Kidney tubule cell (primary cell): ENCODE measurements at places on chromosomes 4 and X.

GRCh38 chr4:52173470-52174045, 122.5 kb downstream of the SPATA18 start:
- no peak for DNase-seq

DNA sequence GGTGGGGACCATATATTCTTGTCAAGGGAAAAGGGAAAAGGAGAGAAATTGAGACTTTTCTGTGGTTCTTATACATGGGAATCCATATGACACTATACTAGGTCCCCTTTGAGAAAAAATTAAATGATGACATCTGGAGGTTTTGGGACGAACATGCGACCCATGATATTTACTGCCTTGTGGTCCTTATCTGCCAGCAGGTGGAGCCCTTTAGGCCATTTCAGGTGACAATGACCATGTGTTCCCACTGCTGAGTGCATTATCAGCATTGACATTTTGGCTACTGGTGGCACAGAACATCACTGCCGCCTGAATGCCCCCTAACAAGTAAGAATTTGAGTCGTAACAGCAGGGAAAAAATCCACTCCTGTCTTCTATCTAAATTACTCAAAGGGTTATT, 843.4 kb downstream of the FSTL5 start:
- DNase-seq, result peak; percentile 36

GRCh38 chrX:48530736-48531135, 8.8 kb upstream of the TBC1D25 start:
- DNase-seq, result peak; percentile 6

DNA sequence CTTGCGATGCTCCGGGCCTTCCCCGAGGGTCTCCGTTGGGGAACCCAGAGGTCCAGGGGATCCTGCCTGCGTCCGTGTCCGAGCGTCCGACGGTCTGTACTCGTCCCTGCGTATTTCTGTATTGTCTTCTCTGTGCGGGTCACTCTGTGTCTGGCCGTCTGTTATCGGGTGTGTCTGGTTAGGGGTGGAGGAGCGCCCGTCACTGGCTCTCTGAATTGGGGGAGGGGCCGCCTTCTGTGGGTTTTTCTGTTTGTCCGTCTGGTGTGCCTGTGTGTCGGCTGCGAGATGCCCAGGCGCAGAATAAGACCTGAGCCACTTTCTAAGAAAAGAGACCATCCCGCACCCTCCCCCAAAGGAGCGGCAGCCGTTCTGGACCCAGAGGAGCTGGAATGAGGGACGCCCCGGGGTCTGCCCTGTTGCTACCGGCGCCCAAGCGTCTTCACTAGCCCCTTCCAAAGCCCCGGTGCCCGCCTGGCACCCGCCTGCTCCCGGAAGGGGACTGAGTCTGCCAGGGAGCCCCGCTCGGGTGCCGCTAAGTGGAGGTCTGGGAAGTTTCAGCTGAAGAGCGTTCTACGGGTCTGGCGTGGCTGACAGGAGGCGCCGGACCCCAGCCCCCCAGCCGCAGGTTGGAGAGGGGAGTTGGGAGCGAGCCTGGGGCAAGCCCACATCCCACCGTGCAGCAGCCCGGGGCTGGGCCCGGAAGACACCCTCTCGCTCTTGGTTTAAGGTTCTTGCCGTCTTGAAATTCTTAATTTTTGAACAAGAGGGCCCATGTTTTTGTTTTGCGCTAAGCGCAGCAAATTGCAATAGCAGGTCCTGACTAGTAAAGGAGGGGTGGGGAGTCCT, 1.0 kb upstream of the OTOP1 start:
- DNase-seq, result no peak

- DNase-seq, result no peak
Observed at GRCh38 chrX:131572372-131573014, 28.6 kb downstream of the OR13H1 start.

DNA sequence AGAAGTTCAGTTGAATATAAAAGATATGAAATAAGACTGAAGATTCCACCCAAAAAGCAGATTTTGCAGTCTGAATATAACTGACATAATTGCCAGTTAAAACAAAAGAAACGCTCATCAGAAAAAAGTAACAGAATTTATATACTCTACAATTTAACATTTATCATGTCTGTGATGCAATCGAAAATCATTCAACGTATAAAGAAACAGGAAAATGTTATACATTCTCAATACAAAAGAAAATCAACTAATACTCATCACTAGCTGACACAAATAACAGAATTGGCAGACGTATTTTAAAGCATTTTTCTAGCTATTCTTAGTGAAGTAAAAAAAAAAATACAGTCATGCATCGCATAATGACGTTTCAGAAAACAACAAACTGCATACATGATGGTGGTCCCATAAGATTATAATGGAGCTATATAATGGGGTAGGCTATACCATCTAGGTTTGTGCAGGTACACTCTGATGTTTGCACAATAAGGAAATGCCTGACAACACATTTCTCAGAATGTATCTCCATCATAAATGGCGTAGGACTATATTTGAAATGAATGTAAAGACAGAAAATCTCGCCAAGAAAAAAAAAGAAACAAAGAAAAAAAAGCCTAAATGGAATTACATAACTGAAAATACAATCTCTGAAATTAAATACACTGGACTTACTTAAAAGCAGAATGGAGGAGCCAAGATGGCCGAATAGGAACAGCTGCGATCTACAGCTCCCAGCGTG, 34.3 kb downstream of the OR13H1 start:
- DNase-seq, result no peak

- DNase-seq, result no peak
Observed at GRCh38 chr4:8908206-8908893, 36.7 kb upstream of the HMX1 start.

DNA sequence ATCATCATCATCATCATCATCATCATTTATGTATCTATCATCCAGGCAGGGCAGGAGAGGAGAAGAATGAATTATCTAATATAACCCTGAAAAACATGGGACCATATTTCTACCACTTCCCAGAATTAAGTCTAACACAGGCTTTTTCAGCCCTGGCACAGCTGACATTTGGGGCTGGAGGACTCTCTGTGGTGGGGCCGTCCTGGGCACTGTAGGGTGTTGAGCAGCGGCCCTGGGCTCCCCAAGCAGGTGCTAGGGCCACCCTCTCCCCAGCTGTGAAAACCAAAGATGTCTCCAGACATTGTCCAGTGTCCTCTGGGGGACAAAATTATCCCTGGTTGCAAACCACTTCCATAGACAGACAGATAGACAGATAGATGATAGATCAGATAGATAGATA, 288.4 kb downstream of the CRLF2 start:
- DNase-seq, result no peak

DNA sequence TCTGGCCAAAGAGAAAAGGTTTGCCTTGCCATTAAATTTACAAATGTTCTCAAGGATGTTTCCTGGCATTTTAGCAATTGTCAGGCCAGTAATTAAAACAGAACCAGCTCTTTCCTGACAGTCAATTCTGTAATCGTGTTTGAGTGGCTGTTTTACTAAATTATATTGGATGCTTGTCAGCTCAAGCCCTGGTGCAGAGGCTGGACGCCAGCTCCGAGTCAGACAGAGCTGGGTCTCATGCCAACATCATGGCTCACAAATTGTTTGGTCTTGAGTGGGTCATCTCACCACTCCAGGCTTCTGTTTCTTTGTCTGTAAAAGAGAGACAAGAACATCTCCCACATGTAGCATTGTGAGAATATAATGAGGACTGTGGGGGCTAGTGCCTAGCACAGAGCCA, 190.3 kb upstream of the PSAPL1 start:
- DNase-seq, result no peak

GRCh38 chrX:97290199-97290598, 406.5 kb downstream of the RPA4 start:
- no peak for DNase-seq

DNA sequence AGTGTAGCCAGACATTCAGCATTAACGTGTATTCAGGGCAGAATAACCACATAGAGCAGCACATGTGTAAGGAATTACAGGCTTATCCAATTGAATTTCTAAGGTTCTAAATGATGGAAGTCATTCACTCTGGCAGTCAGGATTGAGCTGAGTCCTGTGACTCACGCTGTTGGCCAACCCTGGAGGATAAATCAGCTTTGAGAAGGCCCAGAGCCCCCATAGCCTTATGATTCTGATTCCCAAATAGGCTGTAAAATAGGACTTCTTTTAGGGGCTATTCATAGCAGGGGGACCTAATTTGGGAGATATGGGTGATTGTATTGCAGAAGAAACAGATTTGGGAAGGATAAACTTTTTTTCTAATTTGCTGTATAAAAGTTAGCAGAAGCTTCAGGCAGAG, 8.1 kb upstream of the HPF1 start:
- no peak for DNase-seq

DNA sequence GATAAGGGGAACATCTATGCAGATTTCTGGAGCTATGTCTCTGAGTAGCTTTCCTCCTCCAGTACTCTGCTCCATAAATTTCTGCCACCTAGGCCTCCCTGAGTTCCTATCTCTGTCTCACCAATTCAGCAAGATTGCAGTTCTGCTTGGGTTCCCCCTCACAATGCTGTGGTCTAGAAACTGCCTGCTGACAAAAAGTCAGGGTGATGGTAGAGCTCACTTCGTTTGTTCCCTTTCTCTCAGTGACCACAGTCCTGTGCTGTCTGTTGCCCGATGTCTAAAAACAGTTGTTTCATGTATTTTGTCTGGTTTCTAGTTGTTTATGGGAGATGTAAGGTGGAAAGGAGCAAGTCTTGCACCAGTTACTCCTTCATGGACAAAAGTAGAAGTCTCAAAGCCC, 41.1 kb downstream of the AMMECR1 start:
- DNase-seq, result peak; percentile 76

GRCh38 chr4:2069161-2069971, 10.2 kb downstream of the NAT8L start:
- no peak for DNase-seq

- DNase-seq, result peak; percentile 29
Observed at GRCh38 chr4:146833530-146833929, 112.1 kb downstream of the TTC29 start.

- no peak for DNase-seq
Observed at GRCh38 chr4:42953321-42953720, 60.8 kb downstream of the GRXCR1 start.
